Activated T-helper 9 cell treated with anti-CD3 and anti-CD28 coated beads, Interleukin-2, amount 50 U/mL, for 16 hours (primary cell): ENCODE measurements at places on chromosomes 16 and 17.

DNA sequence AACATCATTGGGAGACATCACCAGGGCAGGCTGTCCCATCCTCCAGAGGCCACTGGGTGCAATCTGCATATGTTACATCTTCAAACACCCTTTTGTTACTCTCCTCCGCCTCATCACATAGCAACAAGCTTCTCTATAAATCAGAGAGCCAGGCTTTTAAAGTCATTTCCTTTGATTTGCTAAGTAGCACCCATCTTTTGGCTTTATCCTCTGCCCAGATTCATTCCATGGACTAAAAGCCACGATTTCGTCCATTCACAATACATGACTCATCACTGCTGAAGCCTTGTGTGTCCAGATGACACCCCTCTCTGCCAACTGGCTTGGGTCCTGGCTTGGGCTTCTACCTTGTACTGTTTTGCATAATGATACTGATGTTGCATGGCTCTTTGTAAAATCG is 2.0 kb upstream of the KRT38 start:
- no peak for DNase-seq

DNA sequence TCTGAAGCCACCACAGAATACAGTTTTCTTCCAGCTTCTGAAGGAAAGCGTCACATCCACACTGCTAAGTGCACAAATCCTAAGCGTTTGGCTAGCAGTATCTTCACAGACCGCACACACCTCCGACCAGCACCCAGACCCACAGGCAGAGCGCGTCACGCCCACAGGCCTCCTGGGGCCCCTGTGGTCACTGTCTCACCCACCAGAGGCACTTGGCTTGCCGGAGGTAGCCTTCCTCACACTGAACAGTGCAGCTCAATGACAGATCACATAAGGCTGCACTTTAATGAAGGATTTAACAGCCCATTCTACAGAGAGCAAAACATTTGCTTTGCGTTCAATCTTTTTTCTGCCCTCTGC is 21.2 kb downstream of the SPHK1 start:
- no peak for DNase-seq

GRCh38 chr16:19898924-19899604 is 14.4 kb upstream of the GPRC5B start:
- DNase-seq = no peak

- no peak for DNase-seq
Observed at GRCh38 chr16:29022196-29022595, 37.3 kb downstream of the LAT start.

DNA sequence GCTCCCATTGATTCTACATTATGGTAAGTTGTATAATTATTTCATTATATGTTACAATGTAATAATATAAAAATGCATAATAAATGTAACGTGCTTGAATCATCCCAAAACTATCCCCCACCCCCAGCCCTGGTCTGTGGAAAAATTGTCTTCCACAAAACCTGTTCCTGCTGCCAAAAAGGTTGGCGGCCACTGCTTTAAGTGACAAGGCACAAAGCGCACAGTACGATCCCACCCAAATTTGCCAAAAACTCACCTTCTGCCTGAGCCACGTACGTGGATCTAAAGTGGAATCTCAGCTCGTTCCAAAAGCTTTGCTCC is 14.5 kb downstream of the CYB561 start:
- DNase-seq = no peak

DNA sequence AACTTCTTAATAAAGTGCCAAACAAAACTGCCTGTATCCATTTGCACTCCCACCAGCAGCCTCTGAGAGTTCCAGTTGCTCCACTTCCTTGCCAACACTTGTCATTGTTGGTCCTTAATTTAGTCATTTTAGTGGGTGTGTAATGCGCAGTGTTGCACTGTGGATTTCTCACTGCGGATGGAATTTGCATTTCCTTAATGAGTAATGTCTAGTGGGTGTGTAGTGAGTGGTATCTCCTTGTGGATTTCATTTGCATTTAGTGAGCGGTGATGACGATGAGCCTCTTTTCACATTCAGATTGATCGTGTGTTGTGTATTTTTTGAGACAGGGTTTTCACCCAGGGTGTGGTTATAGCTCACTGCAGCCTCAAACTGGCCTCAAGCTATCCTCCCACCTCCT is 4.1 kb upstream of the MSLN start:
- DNase-seq = no peak

DNA sequence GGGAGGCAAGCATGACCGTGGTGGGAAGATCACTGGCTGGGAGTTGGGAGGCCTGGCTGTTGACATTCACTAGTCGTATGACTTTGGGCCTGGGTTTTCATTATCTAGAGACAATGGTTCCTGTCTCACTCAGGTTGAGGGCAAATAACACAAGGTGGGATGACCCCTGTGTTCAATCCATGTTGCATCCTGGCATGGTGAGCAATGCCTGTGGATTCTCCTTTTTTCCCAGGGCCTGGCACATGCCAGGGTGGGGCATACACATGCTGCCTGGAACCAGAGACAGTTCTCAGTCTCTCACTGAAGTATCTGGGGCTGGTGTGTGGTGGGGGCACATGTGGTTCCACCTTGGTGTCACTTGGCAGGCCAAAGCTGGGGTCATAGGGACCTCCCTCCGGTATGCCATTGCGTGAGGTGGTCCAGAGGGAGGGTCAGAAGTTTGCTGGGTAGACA is 5.4 kb downstream of the THRA start:
- no peak for DNase-seq

GRCh38 chr17:5237541-5238016 is 2.9 kb upstream of the SCIMP start:
- DNase-seq = no peak

DNA sequence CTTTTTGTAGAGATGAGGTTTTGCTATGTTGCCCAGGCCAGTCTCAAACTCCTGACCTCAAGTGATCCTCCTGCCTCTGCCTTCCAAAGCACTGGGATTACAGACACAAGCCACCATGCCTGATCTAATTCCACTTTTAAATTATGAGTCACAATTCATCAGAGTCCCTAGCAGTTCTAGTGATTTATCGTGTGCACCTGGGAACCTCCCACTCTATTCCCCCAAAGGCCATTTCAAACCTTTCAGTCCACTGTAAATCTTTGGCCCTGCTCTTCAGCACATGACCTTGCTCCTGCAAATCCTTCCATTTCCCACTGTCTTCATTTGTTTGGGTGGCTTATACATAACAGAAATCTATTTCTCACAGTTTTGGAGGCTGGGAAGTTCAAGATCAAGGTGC is 73.0 kb downstream of the HS3ST2 start:
- DNase-seq = no peak

- no peak for DNase-seq
Observed at GRCh38 chr17:14197057-14197456, 39.6 kb downstream of the CDRT15 start.

GRCh38 chr17:31320241-31320640 is 1.2 kb downstream of the EVI2A start:
- no peak for DNase-seq

- no peak for DNase-seq
Observed at GRCh38 chr16:13957197-13958078, 37.5 kb downstream of the ERCC4 start.

GRCh38 chr16:85913688-85914422 is 14.9 kb downstream of the IRF8 start:
- no peak for DNase-seq

DNA sequence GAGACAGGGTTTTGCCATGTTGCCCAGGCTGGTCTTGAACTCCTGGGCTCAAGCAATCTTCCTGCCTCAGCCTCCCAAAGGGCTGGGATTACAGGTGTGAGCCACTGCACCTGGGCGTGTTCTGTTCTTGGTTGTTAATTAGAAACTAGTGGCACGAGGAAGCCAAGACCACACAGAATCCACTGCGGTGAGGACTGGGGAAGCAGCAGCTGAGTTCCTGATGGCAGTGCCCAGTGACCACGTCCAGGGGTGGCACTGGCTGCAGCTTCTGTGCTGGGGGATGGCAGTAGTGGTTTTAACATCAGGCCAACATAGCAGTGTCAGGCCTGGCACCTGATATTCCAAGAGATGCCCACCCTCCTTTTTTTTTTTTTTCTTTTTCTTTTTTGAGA is 39.7 kb upstream of the NDRG4 start:
- no peak for DNase-seq

GRCh38 chr16:49592546-49593423 is 219.2 kb downstream of the C16orf78 start:
- DNase-seq = no peak

- no peak for DNase-seq
Observed at GRCh38 chr16:65098916-65099315, 22.9 kb downstream of the CDH11 start.

DNA sequence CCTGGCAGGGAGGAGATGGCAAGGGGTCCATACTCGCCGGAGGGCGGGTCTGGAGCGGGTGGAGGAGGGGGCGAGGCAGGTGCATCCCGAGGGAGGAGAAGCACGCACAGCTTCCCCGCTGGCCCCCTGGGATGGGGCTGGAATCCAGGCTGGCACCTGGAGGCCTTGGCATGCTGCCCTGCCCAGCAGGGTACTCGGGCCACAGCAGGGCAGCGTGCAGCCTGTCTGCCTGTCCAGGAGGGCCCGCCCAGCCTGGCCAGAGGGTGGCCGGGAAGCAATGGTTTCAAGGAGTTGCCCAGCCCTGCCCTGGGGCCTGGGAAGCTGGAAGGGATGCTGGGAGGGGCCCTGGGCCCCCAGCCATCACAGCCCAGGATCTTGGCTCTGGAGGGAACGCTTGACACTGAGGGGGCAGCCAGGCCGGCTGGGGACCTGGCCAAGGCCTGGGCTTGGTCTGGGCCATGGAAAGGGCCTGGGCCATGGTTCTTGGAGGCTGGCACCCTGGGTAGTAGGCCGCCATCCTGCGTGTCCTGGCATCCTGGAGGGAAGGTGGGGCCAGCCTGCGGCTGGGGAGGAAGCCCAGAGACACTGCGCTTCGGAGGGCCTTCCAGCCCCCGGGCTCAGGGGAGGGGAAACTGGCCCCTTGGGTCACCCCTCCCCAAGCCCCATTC is 1.1 kb downstream of the GLIS2 start:
- no peak for DNase-seq

GRCh38 chr17:2427910-2428309 is 27.1 kb upstream of the MNT start:
- DNase-seq = no peak

- no peak for DNase-seq
Observed at GRCh38 chr17:4852567-4853207, 19.5 kb downstream of the MINK1 start.

DNA sequence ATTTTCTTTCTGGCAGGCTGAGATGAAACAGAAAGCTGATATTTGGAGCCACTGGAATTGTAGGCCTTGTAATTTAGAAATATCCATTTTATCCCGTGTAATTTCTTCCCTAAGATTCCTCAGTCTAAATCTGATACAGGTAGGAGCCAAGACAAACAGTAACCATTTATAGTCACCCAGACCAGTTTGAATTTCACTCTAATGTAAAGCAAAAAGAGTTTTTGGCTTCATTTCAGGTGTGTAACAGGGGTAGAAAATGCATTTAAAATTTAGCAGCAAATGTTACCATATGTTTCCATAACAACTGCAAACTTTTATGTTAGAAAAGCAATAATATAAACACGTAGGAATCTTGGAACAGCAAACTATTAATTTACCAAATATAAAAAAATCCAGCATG is 249.4 kb downstream of the FTO start:
- DNase-seq = no peak

DNA sequence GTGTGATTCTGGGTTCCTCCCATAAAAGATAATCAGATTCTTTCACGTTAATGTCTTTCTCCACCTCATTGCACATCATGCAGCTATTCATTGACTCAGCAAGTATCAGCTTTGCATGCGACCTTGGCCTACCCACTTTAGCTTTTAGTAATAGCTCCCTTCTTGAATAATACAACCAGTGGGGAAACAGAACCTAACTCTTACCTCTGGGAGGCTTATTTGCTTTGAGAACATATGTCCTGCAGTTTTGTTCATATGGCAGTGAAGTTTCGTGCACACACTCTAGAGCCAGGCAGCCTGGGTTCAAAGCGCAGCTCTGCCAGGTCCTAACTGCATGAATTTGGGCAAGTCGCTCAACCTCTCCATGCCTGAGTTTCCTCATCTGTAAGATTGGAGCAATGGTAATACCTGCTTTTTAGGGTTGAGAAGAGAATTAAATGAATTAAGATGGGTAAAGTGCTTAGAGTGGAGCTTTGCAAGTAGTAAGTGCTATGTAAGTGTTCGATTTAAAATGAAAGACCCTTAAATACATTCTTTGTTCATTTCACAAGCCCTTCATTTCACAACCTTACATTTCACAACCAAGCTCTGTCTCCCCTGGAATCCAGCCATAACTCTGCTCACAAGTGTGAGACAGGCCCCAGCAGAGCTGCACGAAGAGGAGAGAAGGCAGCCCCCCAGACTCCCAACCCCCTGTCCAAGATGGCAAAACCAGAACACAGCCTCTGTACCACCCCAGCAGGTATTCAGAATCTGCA is 29.3 kb downstream of the MAPT start:
- no peak for DNase-seq

- DNase-seq = no peak
Observed at GRCh38 chr16:80682421-80683070, 121.9 kb downstream of the CDYL2 start.

GRCh38 chr17:12348476-12348875 is 317.2 kb upstream of the MYOCD start:
- no peak for DNase-seq

DNA sequence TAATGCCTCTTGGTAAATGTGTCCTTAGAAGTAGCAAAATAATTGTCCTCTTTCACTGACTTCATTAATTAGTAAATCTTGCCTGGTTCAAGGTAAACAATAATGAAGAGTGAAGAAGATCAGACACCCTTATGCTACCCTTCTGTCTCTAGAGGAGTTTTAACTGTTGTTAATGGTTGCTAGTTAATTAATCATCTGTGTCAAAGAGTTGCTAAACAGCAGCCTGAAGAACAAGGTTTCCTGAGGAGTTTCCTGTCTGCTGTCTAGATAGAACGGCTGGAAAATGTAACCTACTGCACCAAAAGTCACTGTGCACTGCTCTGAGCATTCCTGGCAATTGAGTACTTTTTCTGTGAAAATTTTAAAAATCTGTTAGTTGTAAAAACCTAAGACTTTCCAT is 131.3 kb downstream of the NLK start:
- DNase-seq = no peak

- DNase-seq = no peak
Observed at GRCh38 chr16:21075252-21075651, 75.4 kb downstream of the DNAH3 start.

DNA sequence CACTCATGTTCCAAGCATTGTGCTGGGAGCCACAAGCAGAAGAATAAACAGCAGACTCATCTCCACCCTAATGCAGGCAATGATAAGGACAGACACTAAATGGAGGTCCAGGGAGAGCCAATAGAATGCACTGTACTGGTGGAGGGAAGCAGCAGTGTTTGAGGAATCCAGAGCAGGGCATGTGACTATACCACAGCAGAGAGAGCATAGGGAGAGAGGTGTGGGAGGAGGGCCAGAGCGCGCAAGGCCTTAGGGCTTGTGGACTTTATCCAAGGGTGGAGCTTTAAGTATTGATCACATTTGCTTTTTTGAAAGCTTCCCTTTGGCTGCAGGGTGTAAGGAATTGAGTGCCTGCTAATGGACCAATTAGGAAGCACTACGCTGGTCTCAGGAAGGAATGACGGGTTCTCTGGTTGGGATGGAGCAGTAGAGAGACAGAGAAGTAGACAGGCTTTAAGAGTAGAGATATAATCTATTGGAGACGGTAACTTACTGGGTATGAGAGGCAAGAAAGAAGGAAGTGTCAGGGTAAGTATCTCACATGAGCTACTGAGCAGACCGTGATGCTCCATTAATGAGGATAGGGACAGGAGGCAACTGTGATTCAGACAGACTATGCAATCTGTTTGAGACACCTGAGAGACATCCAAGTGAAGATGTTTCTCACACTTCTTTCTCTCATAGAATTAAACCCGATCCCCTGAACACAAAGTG is 82.2 kb downstream of the MYO1D start:
- no peak for DNase-seq

- DNase-seq = no peak
Observed at GRCh38 chr16:13982451-13982850, 62.5 kb downstream of the ERCC4 start.

GRCh38 chr16:86886651-86887050 is 308.3 kb downstream of the FOXL1 start:
- no peak for DNase-seq
